ENCODE measurements at places on chromosomes 3 and 15.

DNA sequence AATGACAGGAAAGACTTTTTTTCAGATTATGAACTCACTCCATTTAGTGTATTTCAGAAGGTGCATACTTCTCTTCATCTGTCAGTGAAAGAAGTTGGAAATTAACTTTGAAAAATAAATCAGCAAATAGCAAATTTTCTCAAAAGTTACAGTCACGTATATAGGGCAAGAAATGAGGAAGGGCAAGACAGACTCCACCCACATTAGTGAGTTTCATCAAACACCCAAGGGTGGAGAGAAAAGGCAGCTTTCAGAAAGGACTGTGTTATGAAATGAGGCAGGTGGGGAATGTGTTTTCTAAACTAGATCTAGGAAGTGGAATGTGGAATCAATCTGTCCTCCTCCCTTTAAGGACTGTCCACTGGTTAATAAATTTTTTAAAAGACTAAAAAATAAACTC lies 2.9 kb downstream of the SLC22A13 start:
- H3K27me3 ChIP-seq = no peaks in the 10 kb centered on the region
- H3K4me1 ChIP-seq = peaks cover 15% of the 10 kb centered on the region
- H3K36me3 ChIP-seq = peaks cover 5% of the 10 kb centered on the region
- no peak overlapping the region for H3K4me3 ChIP-seq

DNA sequence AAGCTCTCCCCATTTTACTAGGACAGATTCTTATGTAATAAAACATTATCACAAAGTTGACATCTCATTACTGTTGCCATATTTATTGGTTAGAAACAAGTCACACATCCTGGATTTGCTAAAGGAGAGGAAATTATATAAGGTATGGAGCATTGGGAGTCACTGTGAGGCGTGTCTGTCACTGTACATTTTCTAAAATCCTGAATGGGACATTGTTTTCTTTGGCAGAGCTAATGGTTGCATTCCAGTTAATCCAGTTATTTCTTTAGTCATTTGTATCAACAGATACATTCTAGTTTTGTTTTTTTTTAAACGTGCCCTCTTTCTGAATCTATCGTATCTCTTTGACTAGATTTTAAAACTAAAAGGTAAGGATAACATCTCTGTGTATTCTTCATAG lies 70.2 kb upstream of the MITF start:
- H3K4me3 ChIP-seq = no peak overlapping the region
- H3K27me3 ChIP-seq = peaks cover 6% of the 10 kb centered on the region
- no peak overlapping the region for H3K27ac ChIP-seq
- no peak for DNase-seq

DNA sequence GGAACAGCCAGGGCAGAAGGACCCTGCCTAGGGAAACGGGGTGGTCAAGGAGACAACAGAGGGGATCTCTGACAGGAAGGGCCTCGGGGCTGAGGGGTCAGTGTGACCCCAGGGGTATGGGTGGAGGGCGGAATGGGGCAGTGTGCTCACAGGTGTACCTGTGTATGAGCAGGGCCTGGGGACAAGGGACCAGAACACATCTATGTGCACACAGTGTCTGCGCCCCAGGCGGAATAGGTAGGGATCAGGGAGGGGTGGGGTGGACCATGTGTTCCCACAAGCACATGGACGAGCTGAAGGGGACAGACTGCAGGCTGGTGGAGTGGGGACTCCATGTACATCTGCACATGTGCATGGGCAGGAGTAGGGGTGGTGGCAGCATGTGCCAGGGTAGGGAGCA lies 5.0 kb upstream of the TLR9 start:
- H3K36me3 ChIP-seq = peaks cover 16% of the 10 kb centered on the region
- H3K27me3 ChIP-seq = no peaks in the 10 kb centered on the region
- DNase-seq = no peak
- peaks cover 50% of the 10 kb centered on the region for H3K4me1 ChIP-seq
- H3K27ac ChIP-seq = no peak overlapping the region
- no peak overlapping the region for H3K4me3 ChIP-seq

- H3K4me3 ChIP-seq = no peak overlapping the region
- no peak overlapping the region for H3K27ac ChIP-seq
- no peaks in the 10 kb centered on the region for H3K36me3 ChIP-seq
Observed at GRCh38 chr3:3998140-3998922, 199.1 kb downstream of the LRRN1 start.

DNA sequence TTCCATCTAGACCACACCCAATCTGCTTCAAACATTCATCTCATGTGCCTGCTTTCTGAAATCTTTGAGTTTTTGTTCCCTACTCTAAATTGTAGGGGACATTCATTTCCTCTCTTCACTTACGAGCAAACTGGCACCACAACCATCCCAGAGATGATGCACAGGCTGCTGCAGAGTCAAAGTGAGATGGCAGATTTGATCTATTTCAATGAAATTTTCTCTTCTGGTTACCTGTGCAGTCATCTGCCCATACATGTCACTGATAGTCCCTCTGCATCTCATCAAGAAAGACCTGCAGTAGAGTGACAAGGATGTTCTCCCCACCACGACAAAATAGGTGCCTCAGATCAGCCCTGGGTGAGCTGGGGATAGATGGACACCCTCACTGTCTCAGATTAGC lies 118.2 kb upstream of the TNFAIP8L3 start:
- H3K27me3 ChIP-seq = peaks cover 28% of the 10 kb centered on the region
- DNase-seq = no peak
- H3K27ac ChIP-seq = no peak overlapping the region
- no peaks in the 10 kb centered on the region for H3K36me3 ChIP-seq
- H3K4me3 ChIP-seq = no peak overlapping the region

- no peak overlapping the region for H3K4me3 ChIP-seq
- H3K36me3 ChIP-seq = no peaks in the 10 kb centered on the region
- DNase-seq = no peak
Observed at GRCh38 chr3:62332835-62333244, 40.5 kb downstream of the FEZF2 start.

GRCh38 chr3:58345457-58345856 lies 12.8 kb downstream of the PXK start:
- H3K4me1 ChIP-seq = peaks cover 42% of the 10 kb centered on the region
- H3K27ac ChIP-seq = no peak overlapping the region
- H3K36me3 ChIP-seq = peaks cover 46% of the 10 kb centered on the region
- DNase-seq = no peak
- no peak overlapping the region for H3K4me3 ChIP-seq

GRCh38 chr3:166263460-166263859 lies 426.2 kb upstream of the BCHE start:
- H3K36me3 ChIP-seq = no peaks in the 10 kb centered on the region
- H3K27me3 ChIP-seq = no peaks in the 10 kb centered on the region
- no peak for DNase-seq
- H3K4me1 ChIP-seq = no peaks in the 10 kb centered on the region
- H3K27ac ChIP-seq = no peak overlapping the region

GRCh38 chr15:67085237-67085817 lies 19.9 kb downstream of the SMAD3 start:
- H3K36me3 ChIP-seq = peaks cover 11% of the 10 kb centered on the region
- H3K4me1 ChIP-seq = peaks cover 88% of the 10 kb centered on the region
- DNase-seq = no peak
- H3K27me3 ChIP-seq = peaks cover 2% of the 10 kb centered on the region
- peak overlapping the region; percentile 55 for H3K4me3 ChIP-seq
